Head of caudate nucleus (tissue), 42 donors: ENCODE measurements at places on chromosomes 3 and 15.

- DNase-seq = no peak
These were observed 1010.0 kb downstream of the SQOR start for GRCh38 chr15:46644501-46645481.

- DNase-seq = no peak
These were observed 64.6 kb downstream of the CD200 start for GRCh38 chr3:112397556-112397955.

- DNase-seq = no peak
These were observed 76.9 kb downstream of the CACNA1D start for GRCh38 chr3:53571264-53571663.

GRCh38 chr3:7461202-7461825 lies 600.4 kb downstream of the GRM7 start:
- no peak for DNase-seq

DNA sequence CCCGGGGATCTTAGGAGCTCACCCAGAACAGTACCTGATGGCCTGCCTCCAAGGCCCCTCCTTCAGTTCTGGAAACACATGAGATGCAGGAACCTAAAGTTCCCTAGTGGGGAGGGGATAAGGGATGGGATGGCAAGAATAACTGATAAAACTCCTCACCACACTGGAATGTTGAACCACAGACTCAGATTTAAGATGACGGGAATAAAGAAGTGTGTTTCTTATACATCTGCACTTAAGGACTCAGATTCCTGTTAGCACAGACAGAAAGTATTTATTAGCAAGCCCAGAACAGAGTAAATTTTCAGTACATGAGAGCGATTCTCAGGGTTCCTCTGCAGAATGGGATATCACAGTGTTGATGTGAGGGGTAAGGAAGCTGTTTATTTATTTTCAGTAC lies 245.2 kb downstream of the TLE3 start:
- no peak for DNase-seq

- DNase-seq = no peak
These were observed 279.7 kb downstream of the MAGI1 start for GRCh38 chr3:65758876-65759598.

DNA sequence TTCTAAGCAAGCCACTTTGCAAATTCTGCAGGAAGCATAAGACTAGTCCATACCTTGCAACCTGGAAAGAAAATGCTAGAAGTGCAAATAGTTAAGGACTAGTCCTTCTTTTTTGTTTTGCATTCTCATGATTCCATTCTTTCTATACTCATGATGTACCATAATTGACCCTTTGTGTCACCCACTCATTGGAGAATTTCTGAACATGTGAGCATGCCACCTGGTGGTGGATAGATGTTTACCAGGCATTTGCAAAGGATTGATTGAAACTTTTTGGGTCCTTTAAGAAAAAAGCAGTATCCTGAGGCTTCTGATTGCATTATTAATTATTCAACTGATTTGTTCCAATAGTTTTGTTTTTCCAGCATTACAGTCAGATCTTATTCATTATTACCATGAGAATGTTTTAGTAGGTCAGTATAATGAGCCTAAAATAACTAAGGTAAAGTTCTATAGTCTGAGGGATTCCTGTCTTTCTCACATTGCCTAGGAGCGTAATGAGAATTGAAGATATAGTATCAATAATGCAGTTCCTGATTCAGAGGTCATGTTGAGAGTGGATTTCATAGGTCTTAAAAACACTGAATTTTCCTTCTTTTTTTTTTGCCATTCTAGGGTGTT lies 20.2 kb upstream of the DIPK2A start:
- peak; percentile 31 for DNase-seq

- no peak for DNase-seq
These were observed 303.9 kb downstream of the GAP43 start for GRCh38 chr3:115927197-115927596.

DNA sequence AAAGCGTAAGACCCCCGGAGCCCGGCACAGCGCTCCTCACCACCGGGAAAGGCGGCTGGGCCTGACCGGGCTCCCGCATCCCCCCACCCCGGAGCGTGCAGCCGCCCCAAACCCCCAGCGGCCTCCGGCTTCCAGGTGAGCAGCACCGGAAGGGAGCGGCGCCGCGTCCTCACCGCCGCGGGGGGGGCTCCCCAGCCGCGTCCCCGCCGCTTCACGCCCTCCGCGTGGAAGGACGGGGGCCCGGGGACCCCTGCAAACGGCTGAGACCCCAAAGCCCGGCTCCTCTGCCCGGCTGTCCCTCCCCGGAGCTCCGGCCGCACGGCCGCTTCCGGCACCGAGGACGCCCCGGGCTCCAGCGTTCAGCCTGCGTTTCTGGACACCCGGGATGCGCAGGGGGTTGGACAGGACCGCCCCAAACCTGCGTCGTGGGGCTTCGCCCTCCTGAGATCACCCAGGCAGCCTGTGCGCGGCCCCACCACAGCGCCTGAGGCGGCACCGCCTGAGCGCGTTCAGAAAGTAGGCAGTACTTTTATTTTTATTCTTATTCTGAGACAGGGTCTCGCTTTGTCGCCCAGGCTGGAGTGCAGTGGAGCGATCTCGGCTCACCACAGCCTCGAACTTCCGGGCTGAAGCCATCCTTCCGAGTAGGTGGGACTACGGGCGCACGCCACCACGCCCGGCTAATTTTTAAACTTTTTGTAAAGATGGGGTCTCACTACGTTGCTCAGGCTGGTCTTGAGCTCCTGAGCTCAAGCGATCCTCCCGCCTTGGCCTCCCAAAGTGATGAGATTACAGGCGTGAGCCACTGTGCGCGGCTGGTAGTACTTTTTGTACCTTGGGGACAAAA lies 51.6 kb upstream of the BLM start:
- peak; percentile 34 for DNase-seq
